ENCODE measurements at places on chromosomes 2 and 18. TPM values are rescaled to one million over a fixed set of nuclear protein-coding genes. Genes with fewer than 3 reads are reported as not detected.

ERFE gene
- 2.9 TPM for total RNA-seq

CNDP1 gene
- total RNA-seq, result not detected

ESPNL gene
- 3.6 TPM for total RNA-seq

ATG9A gene
- 63.8 TPM for total RNA-seq

All from hair follicle dermal papilla cell (primary cell).